ENCODE measurements at places on chromosomes 4 and X.

DNA sequence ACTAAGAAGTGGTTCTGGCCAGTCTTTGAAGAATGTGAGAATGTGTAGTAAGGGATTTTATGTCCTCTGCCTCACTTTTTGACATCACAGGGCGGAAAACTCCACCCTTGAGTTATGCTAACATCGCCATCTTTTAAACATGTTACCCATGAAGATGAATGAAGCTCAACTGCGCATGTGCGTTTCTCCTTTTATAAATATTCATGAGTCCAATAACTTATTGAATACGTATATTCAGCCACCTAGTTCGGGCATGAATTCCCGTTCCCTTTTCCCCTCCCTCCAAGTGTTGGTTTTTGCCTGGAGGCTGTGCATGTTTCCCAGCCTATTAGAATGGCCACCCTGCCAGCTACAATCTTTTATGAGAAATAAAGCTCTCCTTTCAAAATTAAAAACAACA lies 51.7 kb upstream of the STPG2 start:
- DNase-seq = no peak

GRCh38 chr4:118867311-118868067 lies 21.2 kb upstream of the SYNPO2 start:
- DNase-seq = no peak

- DNase-seq = no peak
Observed at GRCh38 chr4:171478181-171478580, 335.0 kb upstream of the GALNTL6 start.

DNA sequence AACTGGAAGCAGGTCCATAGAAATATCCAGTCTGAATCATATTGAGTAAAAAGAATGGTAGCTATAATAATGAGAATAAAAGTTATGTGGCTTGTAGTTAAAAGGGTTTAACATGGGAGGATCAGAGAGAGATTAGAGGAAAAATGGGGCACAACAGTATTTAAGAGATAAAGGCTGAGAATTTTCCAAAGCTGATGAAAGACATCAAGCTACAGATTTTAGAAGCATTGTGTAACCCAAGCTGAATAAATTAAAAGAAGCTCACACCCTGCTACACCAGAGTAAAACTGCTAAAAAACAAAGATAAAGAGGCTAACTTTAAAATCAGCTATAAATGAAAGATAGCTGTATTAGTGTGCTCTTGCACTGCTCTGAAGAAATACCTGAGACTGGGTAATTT lies 94.2 kb downstream of the AASDH start:
- no peak for DNase-seq

GRCh38 chr4:183094393-183095198 lies 4.5 kb upstream of the WWC2 start:
- no peak for DNase-seq

DNA sequence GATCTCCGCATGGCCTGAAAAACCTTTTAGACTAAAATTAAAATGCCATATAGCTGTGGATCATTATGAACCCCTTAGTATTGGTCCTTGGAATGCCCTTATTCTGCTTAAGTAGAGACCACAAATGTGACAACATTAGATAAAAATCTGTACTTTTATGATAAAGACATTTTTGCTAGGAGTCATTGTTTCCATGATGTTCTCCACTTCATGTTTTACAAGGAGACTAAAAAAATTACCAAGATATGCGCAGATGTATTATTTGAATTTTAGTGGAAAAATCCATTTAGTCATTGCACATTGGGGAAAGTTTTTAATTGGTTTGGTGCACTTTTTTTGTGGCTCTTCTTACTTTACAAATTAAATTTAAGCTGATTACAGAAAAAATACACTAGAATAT lies 85.1 kb upstream of the HPRT1 start:
- DNase-seq = no peak

DNA sequence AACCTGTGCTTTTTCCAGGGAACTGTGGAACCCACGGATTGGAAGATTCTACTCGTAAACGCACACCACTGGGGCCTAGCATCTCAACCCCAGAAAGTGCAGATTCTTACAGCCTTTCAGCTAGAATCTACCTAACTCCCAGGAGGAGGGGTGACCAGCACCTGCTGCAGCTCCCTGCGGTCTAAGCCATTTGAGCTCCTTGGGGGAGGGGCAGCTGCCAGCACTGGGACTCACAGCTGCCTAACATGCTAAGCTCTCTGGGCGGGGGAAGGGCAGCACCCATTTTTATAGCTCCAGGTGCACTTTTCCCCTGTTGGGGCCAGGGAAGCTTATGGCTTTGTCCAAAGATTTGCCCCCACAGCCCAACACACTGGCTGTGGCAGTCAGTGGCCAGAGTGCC lies 595.7 kb upstream of the EPHA5 start:
- DNase-seq = no peak

DNA sequence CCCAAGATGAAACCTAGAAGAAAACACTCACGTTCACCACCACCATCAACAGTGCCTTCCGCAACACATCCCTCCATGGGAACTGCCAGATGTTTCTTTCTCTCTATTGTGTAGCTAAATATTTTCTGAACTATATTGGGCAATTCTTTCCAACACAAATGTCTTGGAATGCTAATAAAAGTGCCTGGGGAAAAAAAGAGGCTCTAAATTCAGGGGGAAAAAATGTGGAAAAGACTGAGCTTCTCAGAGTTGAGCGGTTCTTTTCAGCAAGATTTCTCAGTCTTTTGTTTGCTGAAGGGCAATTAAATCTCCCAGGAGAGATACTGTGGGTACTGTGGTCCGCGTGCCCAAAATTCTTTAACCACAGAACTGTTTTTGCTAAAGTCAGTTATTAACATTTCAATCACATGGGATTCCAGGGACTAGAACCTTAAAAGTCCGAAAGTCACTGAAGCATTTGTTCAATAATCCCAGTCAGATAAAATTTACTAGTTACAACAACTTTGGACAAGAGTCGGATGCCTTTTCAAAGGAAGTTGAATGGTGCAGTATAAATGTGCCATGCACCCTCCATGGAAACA lies 51.9 kb upstream of the DHRSX start:
- no peak for DNase-seq

DNA sequence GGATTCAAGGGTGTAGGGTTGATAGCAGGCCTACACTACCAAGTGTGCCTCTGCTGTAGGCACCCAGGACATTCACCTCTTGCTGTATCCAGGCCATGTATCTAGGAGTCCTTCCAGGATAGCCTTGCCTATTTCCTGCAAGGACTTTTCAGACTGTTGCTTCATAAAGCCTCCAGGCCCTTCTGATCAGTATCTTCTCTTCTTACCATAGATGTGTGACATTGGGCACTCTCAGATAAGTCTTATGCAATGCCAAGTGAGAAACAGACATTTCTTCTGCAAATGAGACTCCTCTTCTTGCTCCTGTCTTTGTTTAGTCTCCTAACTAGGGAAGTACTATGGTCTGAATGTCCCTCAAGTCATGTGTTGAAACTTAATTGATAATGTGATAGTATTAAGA lies 386.8 kb downstream of the ANKRD50 start:
- no peak for DNase-seq

GRCh38 chr4:59676389-59676788 lies 1523.7 kb upstream of the ADGRL3 start:
- DNase-seq = no peak

DNA sequence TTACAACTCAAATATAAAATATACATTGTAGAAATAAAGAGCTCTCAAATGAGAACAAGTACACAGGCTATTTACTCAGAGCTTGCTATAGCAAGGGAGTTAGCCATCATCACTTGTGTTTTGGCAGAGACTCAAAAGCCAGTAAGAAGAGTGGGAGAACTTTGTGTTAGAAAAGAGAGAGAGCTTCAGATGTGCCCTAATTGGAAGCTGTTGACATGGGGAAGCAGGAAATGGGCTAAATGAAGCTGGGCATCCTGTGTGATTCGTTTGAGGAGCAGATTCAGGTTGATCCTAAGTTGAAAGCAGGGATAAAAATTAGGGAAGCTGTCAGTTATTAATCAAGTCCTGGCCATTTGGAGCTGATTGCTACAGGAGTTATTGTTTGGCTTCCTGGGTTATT lies 207.4 kb upstream of the MAOA start:
- DNase-seq = no peak

DNA sequence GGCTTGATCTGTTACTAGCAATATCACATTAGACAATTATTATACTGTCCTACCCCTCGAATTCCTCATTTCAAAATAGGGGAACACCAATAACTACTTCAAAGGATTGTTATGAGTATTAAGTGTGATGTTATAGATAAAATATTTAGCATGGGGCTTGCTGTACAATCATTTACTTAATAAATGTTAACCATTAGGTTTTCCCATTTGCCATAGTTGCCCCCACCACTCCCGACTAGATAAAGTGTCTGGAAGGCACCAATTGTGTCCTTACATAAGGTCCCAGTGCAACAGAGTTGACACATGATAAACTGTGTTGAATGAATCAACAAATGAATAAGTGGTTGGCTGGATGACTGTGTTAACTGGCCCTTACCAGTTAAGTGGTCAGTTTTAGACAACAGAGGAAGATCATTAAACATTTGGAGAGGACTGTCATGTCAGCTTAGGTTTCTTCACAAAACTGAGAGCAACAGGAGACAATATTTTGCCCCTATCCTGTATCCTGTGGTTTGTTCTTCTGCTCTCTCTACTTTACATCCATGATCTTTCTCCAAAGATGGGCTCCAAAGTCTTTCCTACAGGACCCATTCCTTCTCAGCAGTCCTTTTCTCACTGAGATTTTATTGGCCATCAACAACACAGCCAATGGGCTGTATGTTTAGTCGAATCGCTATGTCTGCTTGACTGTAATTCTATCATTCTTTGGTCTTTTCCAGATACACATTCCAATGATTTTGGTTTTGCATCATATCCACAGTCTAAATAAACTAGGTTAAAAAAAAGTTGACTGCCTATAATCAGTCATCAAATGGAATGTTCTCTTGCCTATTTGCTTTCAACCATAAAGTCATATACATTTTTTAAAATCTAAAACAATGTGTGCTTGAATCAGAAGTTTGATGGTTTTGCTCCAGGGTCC lies 74.4 kb downstream of the RNF150 start:
- no peak for DNase-seq

DNA sequence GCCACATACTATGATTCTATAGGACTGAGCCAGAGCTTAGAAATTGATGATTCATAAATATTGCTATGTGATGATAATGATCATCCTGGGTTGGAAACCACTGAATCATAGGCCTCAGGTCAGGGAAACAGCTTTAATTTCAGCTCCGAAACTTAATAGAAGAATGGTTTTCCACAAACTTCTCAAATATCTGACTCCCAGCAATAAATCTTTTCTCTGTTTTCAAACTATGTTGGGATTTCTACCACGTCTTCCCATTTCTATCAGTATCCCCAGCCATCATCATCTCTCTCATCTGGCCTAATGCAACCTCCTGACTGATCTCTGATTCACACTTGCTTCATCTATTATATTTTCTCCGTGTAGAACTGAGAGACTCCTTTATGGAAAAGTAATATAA lies 521.8 kb upstream of the AGA start:
- DNase-seq = no peak

Measured in ovary (tissue), 10 donors.